ENCODE measurements at places on chromosomes 7 and 10.

DNA sequence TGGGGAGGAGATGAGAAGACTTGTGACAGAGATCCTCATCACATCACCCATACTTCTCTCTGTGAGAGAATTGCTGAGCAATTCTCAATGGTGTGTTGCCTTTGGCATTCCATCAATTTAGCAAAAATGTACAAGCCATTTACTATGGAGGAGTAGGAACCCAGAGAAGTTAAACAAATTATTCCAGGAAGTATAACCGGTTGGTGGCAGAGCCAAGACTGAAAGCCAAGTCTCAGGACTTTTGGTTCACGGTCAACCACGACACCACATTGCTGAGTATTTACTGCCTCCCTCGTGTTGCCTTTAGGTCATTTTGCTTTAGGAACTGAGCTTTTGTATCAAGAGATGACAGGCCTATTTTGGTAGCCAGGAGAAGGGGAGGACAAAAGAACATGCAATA, 88.0 kb upstream of the ELMO1 start:
- DNase-seq, result no peak

GRCh38 chr7:84187087-84187805, 7.3 kb downstream of the SEMA3A start:
- no peak for DNase-seq

- DNase-seq, result no peak
These were observed 10.0 kb upstream of the IFIT5 start for GRCh38 chr10:89404104-89405047.

GRCh38 chr7:158064631-158065030, 523.0 kb downstream of the PTPRN2 start:
- no peak for DNase-seq

DNA sequence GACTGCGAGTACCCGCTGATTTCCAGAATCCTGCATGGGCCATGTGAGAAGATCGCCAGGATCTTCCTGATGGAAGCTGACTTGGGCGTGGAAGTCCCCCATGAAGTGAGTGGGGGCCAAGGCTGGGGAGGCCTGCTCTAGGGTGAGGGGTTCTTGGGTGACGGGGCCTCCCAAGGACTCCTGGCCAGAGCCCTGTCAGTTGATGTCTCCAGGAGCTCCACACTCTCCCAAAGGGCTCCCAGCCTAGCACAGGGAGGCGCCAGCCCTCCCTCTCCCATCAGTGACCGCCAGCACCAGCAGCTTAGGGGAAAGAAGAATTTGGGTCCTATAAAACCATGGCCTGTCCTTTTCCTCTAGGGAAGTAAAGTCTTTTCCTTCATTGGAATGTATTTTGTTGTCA, 9.8 kb upstream of the ZNF22 start:
- DNase-seq, result no peak

GRCh38 chr10:123787566-123787965, 104.0 kb downstream of the CPXM2 start:
- no peak for DNase-seq

DNA sequence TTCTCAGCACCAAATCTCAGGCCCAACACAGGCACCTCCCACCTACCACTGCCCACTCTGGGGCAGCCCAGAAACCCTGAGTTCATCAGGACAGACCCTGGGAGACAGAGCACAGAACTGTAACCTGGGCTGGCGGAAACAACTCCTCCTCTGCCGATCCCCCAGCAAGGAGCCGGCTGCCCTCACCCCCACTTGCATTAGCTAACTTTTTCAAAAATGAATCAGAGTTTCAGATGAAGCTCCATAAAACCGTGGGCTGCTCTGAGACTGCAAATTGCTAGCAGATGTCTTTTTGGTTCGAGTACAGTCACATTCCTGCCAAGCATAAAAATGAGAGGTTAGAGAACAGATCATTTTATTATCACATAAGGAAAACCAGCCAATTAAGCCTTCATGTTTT, 93.4 kb upstream of the PARD3 start:
- no peak for DNase-seq

DNA sequence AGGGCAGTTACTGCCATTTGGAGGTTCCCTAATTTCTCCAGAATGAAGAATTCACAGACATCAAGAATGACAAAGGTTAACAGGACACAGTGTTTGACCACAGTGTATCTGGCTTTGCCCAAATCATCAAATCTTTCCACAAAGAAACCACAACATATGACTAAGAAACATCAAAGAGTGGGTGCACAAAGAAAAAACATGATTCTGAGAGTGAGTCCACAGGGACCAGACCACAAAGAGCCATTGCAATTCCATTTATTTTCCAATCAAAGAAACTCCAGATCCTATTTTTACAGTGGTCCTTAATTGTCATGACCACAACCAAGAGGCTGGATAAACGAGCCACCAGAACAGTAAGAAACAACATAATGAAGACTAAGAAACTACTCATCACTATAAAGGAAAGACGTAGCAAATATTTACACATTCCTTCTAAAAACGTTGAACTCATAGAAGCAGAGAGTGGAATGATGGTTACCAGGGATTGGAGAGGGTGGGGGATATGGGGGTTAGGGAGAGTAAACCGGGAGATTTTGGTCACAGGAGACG, 286.5 kb downstream of the DOCK4 start:
- DNase-seq, result no peak

DNA sequence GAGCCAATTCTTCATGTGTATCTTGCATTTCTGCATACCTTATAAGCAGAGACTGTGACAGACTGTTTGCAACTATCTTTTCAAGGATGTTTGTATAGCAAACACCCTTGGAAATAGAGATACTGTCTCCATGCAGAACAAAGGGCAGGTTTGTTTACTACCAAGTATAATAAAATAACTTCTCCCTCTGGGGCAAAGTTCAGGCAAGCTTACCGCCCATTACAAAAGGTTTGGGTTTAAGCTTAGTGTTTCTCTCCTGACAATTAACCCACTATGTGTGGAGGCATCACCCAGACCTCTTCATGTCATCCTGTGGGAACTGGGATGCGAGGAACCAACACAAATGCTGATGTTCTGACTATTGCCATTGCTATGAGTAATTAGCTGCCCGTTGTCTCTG, 479.1 kb upstream of the ZMIZ1 start:
- DNase-seq, result no peak

DNA sequence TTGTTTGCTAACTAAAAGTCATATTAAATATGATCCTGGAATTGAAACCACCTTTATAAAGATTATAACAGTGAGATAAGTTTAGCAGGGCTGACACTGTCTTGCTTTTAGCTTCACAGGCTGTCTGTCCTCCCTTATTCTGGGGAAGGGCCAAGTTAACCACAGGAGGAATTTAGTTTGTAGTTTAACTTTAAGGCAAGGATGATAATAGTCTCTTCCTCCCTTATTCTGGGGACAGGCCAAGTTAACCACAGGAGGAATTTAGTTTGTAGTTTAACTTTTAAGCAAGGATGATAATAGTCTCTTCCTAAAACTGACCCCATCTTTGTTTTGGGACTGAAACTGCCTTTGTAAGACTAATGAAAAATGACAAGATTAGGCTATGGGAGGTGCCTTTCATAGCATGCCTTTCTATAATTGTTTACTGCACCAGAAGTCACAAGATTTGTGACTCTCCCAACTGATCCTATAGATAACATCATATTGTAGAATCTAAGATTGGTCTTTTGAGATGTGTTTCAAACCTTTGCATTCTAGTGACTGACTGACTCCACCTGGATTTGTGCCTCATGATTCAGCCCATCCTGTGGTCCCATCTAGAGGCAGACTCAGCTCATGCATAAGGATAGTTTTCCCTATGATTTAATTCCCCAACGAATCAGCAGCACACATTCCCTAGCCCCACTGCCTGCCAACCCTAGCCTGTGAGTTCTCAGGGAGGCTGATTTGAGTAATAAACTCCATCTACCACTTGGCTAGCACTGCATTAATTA, 212.0 kb downstream of the MAGI2 start:
- DNase-seq, result no peak

- DNase-seq, result no peak
These were observed 180.6 kb upstream of the AGR3 start for GRCh38 chr7:17062151-17063044.

Measured in NCI-H1105 (cell line).